ENCODE measurements at places on chromosomes 1 and 21.

- no peak for DNase-seq
These were observed 12.1 kb downstream of the PRKACB start for GRCh38 chr1:84156210-84156621.

- DNase-seq = no peak
These were observed 23.2 kb downstream of the PCNT start for GRCh38 chr21:46347203-46347550.

GRCh38 chr1:186984959-186985358, 156.2 kb downstream of the PLA2G4A start:
- no peak for DNase-seq

DNA sequence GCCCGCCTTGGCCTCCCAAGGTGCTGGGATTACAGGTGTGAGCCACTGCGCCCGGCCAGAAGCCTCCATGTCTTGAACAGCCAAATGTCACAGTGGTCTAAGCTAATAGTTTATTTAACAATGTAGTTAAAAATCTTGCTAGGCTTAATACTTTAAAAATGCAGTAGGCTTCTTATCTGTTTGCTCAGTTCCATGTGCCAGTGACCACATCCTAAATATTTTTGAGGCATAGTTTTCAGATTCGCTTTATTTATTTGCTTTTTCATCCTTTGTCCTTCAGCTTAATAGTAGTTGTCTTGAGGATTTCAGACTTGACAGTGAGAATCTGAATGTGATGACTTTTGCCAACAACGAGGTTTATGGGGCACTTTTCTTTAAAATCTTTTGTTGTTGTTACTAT, 59.9 kb upstream of the PRRX1 start:
- DNase-seq = no peak

GRCh38 chr1:168829876-168830275, 100.9 kb upstream of the DPT start:
- no peak for DNase-seq

Measured in putamen (tissue), 1 donor.